ENCODE measurements at places on chromosomes 7 and 10. TPM values are rescaled to one million over a fixed set of nuclear protein-coding genes. Genes with fewer than 3 reads are reported as not detected.

Gene SH2D4B
- total RNA-seq = not detected

Gene PDZD7
- 3.4 TPM for total RNA-seq

Gene AOAH
- not detected for total RNA-seq

Gene C10orf90
- 0.13 TPM for total RNA-seq

Gene FFAR4
- total RNA-seq = not detected

Gene SPDYE3
- total RNA-seq = not detected
